ENCODE measurements at places on chromosomes 5 and 9. TPM values are rescaled to one million over a fixed set of nuclear protein-coding genes. Genes with fewer than 3 reads are reported as not detected.

- DNase-seq, result no peak
Measured at GRCh38 chr9:34898846-34899245, 59.2 kb upstream of the PHF24 start.

GRCh38 chr5:88426441-88426840, 157.8 kb upstream of the TMEM161B start:
- DNase-seq, result no peak

DNA sequence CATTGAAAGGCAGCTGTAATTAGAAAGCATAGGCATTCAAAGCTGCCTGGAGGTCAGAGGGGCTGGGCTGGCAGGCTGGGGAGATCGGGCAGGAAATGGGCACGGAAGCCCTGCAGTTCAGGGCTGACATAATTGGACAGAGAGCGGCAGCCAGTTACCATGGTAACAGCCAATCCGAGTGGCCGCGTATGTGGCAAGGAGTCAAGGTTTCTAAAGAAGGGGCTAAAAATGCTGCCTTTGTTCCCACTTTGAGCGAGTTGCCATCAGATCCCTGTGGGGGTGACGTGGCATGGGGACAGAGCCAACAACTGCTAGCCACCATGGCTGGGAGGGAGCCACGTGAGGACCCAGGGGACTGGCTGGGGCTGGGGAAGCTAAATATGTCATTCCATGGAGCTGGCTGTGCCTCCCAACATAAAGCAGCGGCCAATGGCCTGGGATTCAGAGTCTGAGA, 44.7 kb upstream of the NDFIP1 start:
- DNase-seq, result no peak

DNA sequence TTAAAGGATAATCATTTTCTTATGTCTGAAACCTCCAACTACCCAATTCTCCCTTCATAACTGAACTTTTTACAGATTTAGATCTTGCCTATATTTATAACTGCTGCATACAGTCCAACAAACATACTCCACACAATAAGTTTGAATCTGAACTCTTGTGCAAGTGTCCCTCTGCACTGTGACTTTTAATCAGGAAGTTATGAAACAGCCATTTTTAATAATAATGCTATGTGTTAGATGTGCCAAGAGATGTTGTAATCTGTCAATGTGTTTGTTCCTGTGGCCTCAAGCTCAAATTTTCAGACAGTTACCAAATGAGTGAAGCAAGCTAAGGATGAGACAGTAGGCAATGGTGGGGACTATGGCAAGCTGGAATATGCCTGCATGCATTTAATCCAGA, 57.6 kb upstream of the MTAP start:
- no peak for DNase-seq

DNA sequence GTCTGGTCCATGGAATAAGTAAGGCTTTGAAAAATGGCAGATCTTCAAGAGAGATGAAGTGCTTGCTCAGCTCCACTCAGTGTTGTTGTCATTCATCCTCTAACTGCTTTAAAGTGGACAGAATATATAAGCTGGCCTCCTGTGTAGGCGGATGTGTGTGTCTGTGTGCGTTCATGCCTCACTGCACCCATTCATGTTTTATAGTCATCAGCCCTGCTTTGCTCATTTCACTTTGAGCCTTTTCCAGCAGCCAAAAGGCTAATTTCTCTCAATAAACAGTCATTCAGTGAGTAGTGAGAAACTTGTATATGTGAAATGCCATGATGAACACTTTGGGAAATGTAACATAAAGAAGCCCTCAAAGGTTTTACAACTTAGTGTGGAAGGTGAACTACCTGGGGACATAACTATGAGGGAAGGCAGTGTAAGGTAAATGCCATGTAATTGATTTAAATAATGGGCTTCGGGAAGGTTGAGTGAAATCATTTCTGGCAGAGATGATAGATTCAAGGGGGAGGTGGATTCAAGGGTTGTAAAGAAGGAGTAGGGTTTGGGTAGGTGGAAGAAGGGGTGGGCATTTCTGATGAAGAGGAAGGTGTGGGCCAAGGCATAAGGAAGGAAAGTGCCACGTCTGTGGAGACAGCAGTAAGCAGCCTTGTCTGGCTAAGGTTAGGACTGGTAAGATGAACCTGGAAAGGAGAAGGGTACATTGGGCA, 15.7 kb downstream of the TTC23L start:
- no peak for DNase-seq

- DNase-seq, result no peak
Measured at GRCh38 chr5:80784451-80784850, 129.7 kb upstream of the DHFR start.

DNA sequence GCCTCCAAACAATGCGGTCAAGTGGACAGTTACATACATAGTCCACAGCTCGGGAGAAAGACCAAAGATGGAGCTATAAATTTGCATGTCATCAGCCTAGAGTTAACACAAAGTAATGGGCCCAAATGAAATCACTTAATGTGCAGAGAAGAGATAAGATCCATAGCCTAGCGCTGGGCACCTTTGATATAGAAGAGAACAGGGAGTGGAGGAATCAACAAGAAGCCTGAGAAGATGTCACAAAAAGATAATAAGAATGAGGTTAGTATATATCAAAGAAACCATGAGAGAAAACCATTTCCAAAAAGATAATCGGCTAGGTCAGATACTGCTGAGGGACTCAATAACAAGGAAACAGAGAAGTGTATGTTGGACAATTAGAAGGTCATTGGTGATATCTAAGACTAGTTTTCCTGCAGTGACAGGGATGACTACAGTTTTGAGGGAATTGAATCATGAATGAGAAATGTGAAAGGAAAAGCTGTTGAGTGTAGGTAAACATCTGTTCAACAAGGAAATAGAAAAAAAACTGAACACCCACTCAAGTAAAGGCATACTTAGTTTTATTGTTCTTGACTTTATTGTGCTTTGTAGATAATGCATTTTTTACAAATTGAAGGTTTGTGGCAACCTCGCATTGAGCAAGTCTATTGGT, 68.7 kb upstream of the CDH6 start:
- DNase-seq, result no peak

DNA sequence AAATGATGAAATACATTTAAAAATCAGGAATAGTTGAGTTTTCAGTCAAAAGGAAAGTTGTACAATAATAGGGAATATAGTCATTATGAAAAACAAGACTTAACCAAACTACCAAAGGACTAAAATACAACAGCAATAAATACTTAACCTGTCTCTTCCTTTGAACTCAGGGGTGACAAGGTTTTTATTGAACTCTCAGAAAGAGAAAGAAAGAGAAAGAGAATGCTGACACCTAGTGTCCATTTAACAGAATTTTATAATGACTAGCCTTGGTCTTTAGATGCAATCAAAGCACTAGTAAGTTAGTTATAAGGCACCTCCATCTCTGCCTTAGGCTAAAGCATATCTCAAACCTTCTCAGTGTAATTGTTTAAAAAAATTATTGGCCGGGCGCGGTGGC, 47.5 kb downstream of the UIMC1 start:
- no peak for DNase-seq

GRCh38 chr9:122219856-122220672, 8.7 kb downstream of the LHX6 start:
- DNase-seq, result no peak

DNA sequence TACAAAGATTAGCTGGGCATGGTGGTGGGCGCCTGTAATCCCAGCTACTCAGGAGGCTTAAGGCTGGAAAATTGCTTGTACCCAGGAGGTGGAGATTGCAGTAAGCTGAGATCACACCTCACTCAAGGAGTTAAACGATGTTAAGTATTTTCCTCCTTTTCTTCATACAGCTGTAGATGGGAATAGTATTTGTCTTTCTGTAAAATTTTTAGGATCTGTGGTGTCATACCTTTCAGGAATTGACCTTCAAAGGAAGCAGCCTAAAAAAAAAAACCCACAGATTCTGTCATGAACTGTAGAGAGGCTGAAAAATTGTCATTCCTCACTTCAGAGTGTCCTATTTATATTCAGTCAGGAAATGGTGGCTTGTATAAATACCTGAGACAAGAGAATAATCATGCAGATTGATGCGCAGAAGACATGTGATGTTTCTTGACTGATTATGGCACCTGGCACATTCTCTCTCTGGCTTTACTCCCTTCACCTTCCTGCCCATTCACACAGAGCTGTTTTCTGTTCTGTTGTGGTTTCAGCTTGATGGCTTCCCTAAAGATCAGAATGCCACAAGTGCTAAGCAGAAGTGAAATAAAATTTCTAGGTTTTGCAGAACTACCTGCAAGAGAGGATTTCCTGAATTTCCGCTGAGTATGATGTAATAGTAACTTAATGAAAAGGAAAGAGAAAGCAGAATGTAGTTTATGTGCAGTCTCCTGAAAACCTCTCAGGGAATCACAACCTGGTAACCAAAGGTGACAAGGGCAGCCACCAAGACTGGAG, 3.8 kb downstream of the IFNA1 start:
- DNase-seq, result no peak

DNA sequence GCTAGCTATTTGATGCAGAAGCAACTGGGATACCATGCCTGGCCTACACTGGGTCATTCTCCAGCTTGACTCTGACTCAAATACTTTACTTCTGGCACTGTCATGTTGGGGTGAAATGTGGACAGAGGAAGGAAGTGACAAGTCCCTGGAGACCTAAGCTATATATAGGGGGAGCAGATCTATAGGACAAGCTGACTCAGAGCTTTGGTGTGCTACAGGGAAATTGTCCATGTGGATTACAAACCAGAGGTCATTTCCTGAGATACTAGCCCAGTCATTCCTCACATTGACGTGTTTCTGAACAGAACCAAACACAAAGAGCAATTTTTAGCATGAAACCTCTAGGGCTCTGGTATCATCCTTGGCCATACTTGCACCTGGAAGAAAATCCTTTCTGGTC, 531.6 kb upstream of the CLINT1 start:
- DNase-seq, result no peak

DNA sequence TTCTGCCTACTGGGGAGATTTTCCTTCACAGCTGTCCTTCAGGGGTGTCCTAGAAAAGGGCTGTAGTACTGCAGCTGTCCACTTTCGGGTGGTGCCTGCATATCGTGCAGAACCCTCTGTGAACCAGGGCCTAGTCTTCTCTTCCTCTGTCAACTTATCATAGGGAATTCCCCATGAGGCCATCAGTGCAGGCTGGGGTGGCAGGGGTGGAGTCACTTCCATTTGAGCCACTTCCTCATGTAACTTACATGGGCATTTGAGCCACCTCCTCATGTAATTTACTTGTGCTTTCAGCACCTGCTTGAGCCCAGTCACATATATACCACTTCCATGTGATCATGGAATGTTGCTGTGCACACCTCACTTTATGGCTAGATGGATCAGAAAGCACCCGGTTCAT, 742.0 kb upstream of the RGMB start:
- DNase-seq, result no peak

DNA sequence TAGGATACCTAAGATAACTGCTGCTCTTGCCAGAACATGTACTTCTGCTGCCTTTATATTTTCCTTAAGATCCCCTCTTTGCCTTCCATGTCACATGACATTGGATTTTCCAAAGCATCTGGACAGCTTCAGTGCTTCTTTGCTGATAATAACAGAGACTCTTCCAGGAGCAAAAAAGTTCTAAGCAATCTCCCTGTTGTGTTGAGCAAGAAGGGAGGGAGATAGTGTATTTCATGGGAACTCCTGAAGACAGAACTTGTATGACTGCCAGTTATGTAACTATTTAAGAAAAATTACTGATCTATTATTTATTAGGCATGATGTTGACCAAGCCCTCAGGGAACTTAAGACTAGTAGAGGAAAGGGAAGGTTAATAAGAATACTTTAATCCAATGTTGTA, 454.7 kb downstream of the SPATA31D1 start:
- DNase-seq, result no peak

- DNase-seq, result no peak
Measured at GRCh38 chr9:36872641-36873040, 161.4 kb downstream of the PAX5 start.

TNFSF15 gene
- total RNA-seq, result 0.17 TPM

FCN2 gene
- total RNA-seq, result not detected

ADAMTS13 gene
- total RNA-seq, result 5.1 TPM

OTP gene
- total RNA-seq, result not detected

PLAC8L1 gene
- 0.92 TPM for total RNA-seq

MAPK9 gene
- total RNA-seq, result 43.7 TPM

SPATA31C1 gene
- total RNA-seq, result not detected

ADAMTS19 gene
- 26.2 TPM for total RNA-seq

ZDHHC11B gene
- 1.9 TPM for total RNA-seq

GAPT gene
- total RNA-seq, result not detected

NUTM2F gene
- total RNA-seq, result not detected

C9 gene
- not detected for total RNA-seq

SPINK4 gene
- not detected for total RNA-seq

BAAT gene
- not detected for total RNA-seq

ORM2 gene
- total RNA-seq, result 0.90 TPM

PGM5 gene
- total RNA-seq, result not detected

Data from H1 (cell line).